ENCODE measurements at places on chromosomes 4 and X. TPM values are rescaled to one million over a fixed set of nuclear protein-coding genes. Genes with fewer than 3 reads are reported as not detected.

DNA sequence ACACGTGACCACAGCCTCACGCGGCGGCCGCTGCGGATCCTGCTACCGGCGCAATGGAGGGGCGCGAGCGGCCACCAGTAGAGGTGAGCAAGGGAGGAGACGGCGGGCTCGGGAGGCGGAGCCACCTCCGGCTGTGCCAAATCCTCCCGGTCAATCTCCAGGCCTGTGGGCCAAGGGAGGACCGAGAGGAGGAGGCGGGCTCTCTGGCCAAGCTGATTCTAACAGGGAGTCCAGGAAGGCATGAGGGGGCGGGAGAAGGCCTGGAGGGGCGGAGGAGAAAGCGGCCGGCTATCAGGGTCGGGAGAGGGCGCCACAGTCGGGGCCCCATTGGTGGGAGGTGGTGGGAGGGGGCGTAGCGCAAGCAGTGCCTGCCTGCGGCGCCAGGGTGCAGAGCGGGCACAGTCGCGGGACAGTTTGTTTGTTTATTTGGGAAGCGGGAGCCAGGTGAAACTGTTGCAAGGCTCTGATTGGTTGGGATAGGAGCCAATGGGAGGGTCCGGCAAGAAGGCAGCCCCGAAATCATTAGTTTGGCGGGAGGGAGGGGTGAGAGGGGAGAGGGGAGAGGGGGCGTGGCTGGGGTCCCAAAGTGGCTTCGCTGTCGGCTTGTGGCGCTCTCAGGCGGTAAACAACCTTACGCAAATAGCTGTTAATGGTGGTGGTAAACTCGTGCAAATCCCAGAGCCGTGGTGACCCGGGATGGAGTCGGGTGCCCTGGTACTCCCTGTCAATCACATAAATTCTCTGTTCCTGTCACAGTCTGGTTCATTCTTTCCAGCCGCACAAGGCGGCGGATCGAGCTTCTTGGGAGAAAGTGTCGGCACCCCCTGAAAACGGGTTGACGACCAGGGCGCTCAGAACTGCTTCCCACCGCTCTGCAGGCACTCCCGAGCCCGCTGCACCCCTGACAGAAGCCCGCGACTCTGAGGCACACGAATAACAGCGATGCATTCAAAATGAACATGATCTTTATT is at the start of gene IRS4:
IRS4 (minus strand) TSS at position 55 of the 971 bp plus-strand sequence.
- peak within 1 kb of the TSS; percentile 23 for H3K4me3 ChIP-seq
- no peaks in the 10 kb centered on the region for H3K4me1 ChIP-seq
- no peaks in the 10 kb centered on the region for H3K36me3 ChIP-seq
- DNase-seq: peak; percentile 86
- H3K27ac ChIP-seq: peak within 1 kb of the TSS; percentile 59

The CXXC4 gene
- 10.6 TPM for total RNA-seq

DNA sequence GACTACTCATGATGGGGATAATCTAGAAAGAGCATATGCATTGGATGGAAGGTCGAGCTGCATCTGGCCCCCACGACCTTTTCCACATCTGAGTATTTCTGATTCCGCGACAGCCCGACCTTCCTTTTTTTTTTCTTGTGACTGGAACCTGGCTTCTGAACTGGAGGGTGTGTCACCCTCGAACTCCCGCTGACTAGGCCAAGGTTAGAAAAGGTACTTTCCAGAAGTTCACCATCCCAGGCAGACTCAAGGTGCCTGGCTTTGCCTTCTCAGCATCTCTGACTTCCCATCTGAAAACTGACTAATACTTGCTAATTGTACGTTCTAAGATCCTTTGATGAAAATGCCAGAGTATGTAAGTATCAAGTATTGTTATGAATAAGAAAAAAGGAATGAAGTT is 49.3 kb upstream of the CD40LG start:
- DNase-seq: no peak
- H3K4me3 ChIP-seq: no peak overlapping the region
- no peaks in the 10 kb centered on the region for H3K27me3 ChIP-seq
- H3K4me1 ChIP-seq: no peaks in the 10 kb centered on the region

- H3K4me1 ChIP-seq: no peaks in the 10 kb centered on the region
- H3K36me3 ChIP-seq: no peaks in the 10 kb centered on the region
- no peak overlapping the region for H3K4me3 ChIP-seq
- H3K27me3 ChIP-seq: no peaks in the 10 kb centered on the region
- DNase-seq: no peak
Measured at GRCh38 chrX:41023098-41023497, 62.1 kb upstream of the USP9X start.

- H3K4me1 ChIP-seq: no peaks in the 10 kb centered on the region
- DNase-seq: no peak
- H3K27me3 ChIP-seq: no peaks in the 10 kb centered on the region
- no peak overlapping the region for H3K27ac ChIP-seq
Measured at GRCh38 chrX:5399403-5399802, 829.3 kb downstream of the NLGN4X start.

DNA sequence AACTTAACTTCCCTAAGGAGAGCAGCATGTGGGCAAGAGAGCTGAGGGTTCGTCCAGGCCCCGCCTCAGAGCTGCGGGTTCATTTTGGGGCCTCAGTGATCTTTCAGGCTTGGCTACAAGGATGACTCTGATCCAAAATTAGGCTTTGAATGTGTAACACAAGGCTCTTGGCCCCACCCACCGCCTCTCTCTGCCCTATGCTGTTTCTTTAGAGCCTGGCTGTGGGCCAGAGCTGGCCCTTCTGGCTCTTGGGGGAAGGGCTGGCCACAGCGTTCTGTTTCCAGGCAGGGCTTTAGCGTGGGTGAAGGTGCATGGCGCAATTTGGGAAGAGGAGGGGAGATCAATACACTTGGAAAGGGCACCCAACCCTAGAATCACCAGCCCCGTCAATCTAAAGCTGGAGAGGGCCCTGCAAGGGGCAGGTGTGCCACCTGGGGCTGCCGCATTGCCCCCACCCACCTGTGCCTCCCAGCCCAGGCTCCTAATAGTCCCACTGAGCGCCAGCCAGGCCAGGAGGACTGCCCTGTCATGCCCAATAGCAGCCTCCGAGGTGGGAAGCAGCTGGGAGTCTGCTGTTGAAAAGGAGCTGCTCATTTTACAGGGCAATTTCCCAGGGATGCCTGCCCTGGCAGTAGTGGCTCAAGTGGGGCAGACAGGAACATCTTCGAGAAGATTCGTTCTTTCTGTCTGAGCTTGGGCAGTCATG is 84.5 kb upstream of the MAML3 start:
- peaks cover 40% of the 10 kb centered on the region for H3K4me1 ChIP-seq
- no peaks in the 10 kb centered on the region for H3K27me3 ChIP-seq
- peak overlapping the region; percentile 96 for H3K27ac ChIP-seq
- no peak overlapping the region for H3K4me3 ChIP-seq

DNA sequence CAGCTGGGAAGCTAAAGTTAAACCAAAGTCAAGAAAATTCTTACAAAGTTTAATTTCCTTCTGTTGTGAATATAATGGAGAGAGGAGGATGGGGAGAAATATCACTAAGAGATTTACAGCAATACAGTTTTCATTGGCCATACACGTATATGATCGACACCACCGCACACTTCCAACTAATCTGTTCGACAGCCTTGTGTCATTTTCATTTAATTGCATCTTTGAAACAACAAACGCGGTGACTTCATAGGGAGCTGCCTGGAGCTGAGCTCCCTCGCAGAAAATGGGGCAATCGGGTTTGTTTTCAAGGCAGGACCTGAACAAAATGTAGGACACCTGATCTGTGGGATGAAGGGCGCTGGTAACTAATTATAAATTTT is 1.3 kb downstream of the PTPN13 start:
- no peaks in the 10 kb centered on the region for H3K36me3 ChIP-seq
- peak overlapping the region; percentile 83 for H3K27ac ChIP-seq
- peak overlapping the region; percentile 75 for H3K4me3 ChIP-seq
- H3K27me3 ChIP-seq: no peaks in the 10 kb centered on the region
- H3K4me1 ChIP-seq: peaks cover 35% of the 10 kb centered on the region
- no peak for DNase-seq

- H3K27me3 ChIP-seq: no peaks in the 10 kb centered on the region
- no peak for DNase-seq
- no peak overlapping the region for H3K4me3 ChIP-seq
- H3K4me1 ChIP-seq: peaks cover 8% of the 10 kb centered on the region
Measured at GRCh38 chr4:34183926-34184325, 2060.4 kb downstream of the ARAP2 start.

GRCh38 chrX:131821945-131822622 is 201.0 kb upstream of the STK26 start:
- DNase-seq: no peak
- H3K4me1 ChIP-seq: no peaks in the 10 kb centered on the region
- peak overlapping the region; percentile 56 for H3K27ac ChIP-seq
- no peaks in the 10 kb centered on the region for H3K27me3 ChIP-seq
- H3K36me3 ChIP-seq: no peaks in the 10 kb centered on the region
- peak overlapping the region; percentile 26 for H3K4me3 ChIP-seq

- no peak overlapping the region for H3K27ac ChIP-seq
- H3K36me3 ChIP-seq: no peaks in the 10 kb centered on the region
- H3K4me1 ChIP-seq: no peaks in the 10 kb centered on the region
- no peaks in the 10 kb centered on the region for H3K27me3 ChIP-seq
- DNase-seq: no peak
Measured at GRCh38 chr4:5041699-5042098, 9.6 kb upstream of the STK32B start.

- no peak for DNase-seq
- H3K27me3 ChIP-seq: no peaks in the 10 kb centered on the region
- H3K4me3 ChIP-seq: no peak overlapping the region
- H3K4me1 ChIP-seq: peaks cover 5% of the 10 kb centered on the region
- H3K27ac ChIP-seq: no peak overlapping the region
Measured at GRCh38 chr4:109576462-109576861, 16.4 kb downstream of the MCUB start.

The FAM47A gene
- not detected for total RNA-seq

GRCh38 chrX:100405424-100405823 is 4.6 kb downstream of the PCDH19 start:
- H3K27ac ChIP-seq: no peak overlapping the region
- H3K36me3 ChIP-seq: no peaks in the 10 kb centered on the region
- DNase-seq: no peak
- no peak overlapping the region for H3K4me3 ChIP-seq
- H3K27me3 ChIP-seq: peaks cover 3% of the 10 kb centered on the region
- no peaks in the 10 kb centered on the region for H3K4me1 ChIP-seq

GRCh38 chrX:135411893-135412292 is 9.9 kb upstream of the SMIM10L2A start:
- peaks cover 7% of the 10 kb centered on the region for H3K4me1 ChIP-seq
- H3K27ac ChIP-seq: peak overlapping the region; percentile 53
- H3K36me3 ChIP-seq: no peaks in the 10 kb centered on the region

- no peaks in the 10 kb centered on the region for H3K4me1 ChIP-seq
- no peaks in the 10 kb centered on the region for H3K36me3 ChIP-seq
- H3K27ac ChIP-seq: no peak overlapping the region
- no peak overlapping the region for H3K4me3 ChIP-seq
- no peak for DNase-seq
Measured at GRCh38 chr4:44147571-44148075, 301.0 kb downstream of the KCTD8 start.

The PDHA1 gene
- total RNA-seq: 102 TPM

- no peaks in the 10 kb centered on the region for H3K27me3 ChIP-seq
- no peak overlapping the region for H3K4me3 ChIP-seq
- no peak for DNase-seq
- H3K36me3 ChIP-seq: no peaks in the 10 kb centered on the region
- H3K4me1 ChIP-seq: no peaks in the 10 kb centered on the region
Measured at GRCh38 chrX:57977992-57978391, 67.7 kb upstream of the ZXDA start.

DNA sequence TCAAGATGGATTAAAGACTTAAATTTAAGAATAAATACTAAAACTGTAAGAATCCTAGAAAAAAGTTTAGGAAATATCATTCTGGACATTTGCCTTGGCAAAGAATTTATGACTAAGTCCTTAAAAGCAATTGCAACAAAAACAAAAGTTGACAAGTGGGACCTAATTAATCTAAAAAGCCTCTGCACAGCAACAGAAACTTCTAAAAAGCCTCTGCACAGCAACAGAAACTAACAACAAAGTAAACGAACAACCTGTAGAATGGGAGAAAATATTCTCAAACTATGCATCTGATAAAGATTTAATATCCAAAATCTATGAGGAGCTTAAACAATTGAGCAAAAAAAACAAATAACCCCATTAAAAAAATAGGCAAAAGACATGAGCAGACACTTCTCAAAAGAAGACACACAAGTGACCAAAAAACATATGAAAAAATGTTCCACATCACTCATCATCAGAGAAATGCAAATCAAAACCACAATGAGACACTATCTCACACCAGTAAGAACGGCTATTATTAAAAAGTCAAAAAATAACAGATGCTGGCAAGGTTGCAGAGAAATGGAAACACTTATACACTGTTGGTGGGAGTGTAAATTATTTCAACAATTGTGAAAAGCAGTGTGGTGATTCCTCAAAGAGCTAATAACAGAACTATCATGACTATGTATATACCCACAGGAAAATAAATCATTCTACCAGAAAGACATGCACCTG is 5.5 kb upstream of the OPRPN start:
- H3K36me3 ChIP-seq: no peaks in the 10 kb centered on the region
- H3K27me3 ChIP-seq: no peaks in the 10 kb centered on the region
- DNase-seq: no peak
- H3K4me1 ChIP-seq: no peaks in the 10 kb centered on the region

GRCh38 chr4:26213317-26213716 is 107.5 kb upstream of the RBPJ start:
- H3K36me3 ChIP-seq: no peaks in the 10 kb centered on the region
- DNase-seq: no peak
- no peak overlapping the region for H3K4me3 ChIP-seq
- no peaks in the 10 kb centered on the region for H3K4me1 ChIP-seq
- H3K27me3 ChIP-seq: no peaks in the 10 kb centered on the region
- no peak overlapping the region for H3K27ac ChIP-seq

DNA sequence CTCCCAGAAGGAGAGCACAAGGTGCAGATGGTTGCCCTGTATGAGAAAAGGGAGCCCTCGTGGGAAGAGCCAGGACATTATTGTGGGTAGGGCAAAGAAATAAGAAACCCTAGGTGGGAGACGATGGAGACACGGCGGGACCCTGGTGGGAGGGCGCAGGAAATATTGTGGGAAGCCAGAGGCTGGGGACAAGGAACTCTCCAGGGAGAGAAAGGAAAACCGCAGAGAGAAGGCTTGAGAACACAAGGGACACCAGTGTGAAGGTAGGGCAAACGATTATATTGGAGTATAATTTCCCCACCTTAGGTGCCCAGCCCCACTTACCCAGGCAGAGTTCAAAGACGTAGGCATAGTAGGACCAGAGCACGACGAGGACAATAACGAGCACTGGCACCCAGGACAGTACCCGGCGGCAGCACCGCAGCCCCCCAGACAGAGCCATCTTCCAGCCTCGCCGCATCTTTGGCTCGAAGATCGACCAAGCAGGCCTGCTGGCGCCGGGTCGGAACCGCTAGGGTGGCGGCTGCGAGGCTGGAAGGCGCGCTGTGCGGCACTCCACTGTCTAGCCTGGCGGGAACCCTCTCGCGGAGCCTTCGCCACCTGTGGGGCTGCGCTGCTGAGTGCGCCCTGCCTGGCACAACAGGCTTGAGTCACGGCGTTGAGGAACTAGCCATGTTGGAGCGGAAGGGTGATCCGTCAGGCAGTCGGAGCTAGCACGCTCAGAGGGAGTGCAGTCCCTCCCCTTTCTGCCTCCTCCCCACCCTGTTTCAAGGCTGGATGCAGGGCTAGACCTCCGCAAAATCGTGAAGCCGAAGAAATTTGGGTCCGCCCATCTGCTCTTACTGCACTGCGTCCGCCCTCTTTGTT is at the start of gene ZDHHC15:
ZDHHC15 (minus strand) TSS at position 473 of the 867 bp plus-strand sequence; CDS start at position 460, 13 bp downstream.
- H3K4me1 ChIP-seq: no peaks in the 10 kb centered on the region
- H3K27me3 ChIP-seq: no peaks in the 10 kb centered on the region
- no peaks in the 10 kb centered on the region for H3K36me3 ChIP-seq
- DNase-seq: peak; percentile 62

- H3K4me1 ChIP-seq: no peaks in the 10 kb centered on the region
- no peak overlapping the region for H3K4me3 ChIP-seq
- no peak overlapping the region for H3K27ac ChIP-seq
- no peaks in the 10 kb centered on the region for H3K27me3 ChIP-seq
- H3K36me3 ChIP-seq: no peaks in the 10 kb centered on the region
- no peak for DNase-seq
Measured at GRCh38 chr4:169327951-169328350, 57.2 kb upstream of the SH3RF1 start.

Data from thyroid gland (tissue), 4 donors.